Mesothelial cell of epicardium (in vitro differentiated cells): ENCODE measurements at places on chromosomes 6 and 20. TPM values are rescaled to one million over a fixed set of nuclear protein-coding genes. Genes with fewer than 3 reads are reported as not detected.
A peak's percentile ranks its signal among the peaks of the same experiment; 100 is the strongest.

RBPJL gene
- not detected in 3 replicates for total RNA-seq

MLIP gene
- 0.27 to 1.0 TPM (median 0.78 TPM) in 3 replicates for total RNA-seq

NKX2-4 gene
- total RNA-seq = not detected in 3 replicates

TTBK1 gene
- total RNA-seq = 0.29 to 0.34 TPM (median 0.29 TPM) in 3 replicates

APOM gene
- total RNA-seq = 2.4 to 3.4 TPM (median 3.1 TPM) in 3 replicates

LY6G6F gene
- not detected in 3 replicates for total RNA-seq

RSPH4A gene
- 0.78 to 1.2 TPM (median 0.89 TPM) in 3 replicates for total RNA-seq

DNA sequence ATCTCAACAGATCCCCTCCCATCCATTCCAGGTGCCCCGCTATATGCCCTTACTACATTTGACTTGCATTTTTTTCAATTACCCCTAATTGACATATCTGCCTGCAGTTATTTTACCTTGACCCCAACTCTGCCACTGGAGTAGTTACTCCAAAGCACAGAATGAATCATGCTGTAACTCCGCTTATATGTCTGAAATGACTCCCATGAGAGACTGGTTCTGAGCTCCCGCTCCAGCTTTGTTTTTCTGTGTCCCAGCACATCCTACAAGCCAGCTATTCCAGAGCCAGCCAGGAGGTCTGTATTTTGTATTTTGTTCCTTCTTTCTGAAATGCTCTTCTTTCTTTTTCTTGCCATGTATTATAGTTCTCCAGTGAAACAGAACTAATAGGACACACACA, 10.9 kb upstream of the NOX3 start:
- peaks cover 1% of the 10 kb centered on the region for H3K4me1 ChIP-seq
- peaks cover 1% of the 10 kb centered on the region for H3K27me3 ChIP-seq
- DNase-seq = no peak
- H3K4me3 ChIP-seq = no peak overlapping the region
- H3K36me3 ChIP-seq = no peaks in the 10 kb centered on the region
- H3K27ac ChIP-seq = no peak overlapping the region

- H3K4me3 ChIP-seq = no peak overlapping the region
- H3K27me3 ChIP-seq = no peaks in the 10 kb centered on the region
- H3K27ac ChIP-seq = no peak overlapping the region
- no peaks in the 10 kb centered on the region for H3K36me3 ChIP-seq
- DNase-seq = no peak
Measured at GRCh38 chr20:6708010-6708409, 59.5 kb upstream of the BMP2 start.

DNA sequence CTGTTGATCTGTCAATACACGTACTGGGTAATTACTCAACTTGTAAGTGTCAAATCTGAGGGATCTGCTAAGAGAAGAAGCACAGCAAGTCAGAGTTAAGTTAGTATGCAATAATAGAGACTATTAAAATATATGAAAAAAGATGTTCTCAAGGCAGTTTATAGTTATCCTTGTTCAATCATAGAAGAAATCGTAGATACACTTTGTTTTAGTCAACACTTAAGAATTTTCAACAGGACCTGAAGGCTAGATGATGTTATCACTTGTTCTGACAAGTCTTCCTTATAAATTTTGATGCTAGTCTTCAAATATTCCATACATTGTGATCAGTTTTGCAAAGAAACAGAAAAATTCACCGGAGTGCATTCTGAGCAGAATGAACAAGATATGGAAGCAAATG, 91.1 kb upstream of the KCNQ5 start:
- H3K27ac ChIP-seq = no peak overlapping the region
- H3K36me3 ChIP-seq = no peaks in the 10 kb centered on the region
- DNase-seq = no peak
- H3K27me3 ChIP-seq = peaks cover 2% of the 10 kb centered on the region
- H3K4me1 ChIP-seq = peaks cover 7% of the 10 kb centered on the region

DNA sequence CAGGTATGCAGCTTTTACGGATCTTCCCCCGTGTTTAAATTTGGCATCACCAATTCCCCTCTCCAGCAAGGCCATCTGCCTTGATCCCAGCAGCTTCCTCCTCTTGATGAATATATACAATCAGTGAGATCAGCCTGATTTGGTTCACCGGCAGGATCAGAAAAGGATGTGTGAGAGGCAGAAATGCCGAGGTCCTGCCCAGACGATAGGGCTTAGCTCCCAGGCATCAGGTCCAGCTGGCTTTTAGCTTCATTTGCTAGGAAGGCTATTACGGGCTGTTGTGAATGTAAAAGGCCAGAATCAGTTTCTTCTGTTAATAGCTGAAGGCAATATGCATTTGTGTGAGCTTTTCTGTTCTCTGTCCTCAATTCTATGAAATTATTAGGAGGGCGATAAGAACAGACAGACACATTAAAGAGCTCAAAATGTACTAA, 372.8 kb downstream of the BTBD9 start:
- DNase-seq = no peak
- H3K27ac ChIP-seq = no peak overlapping the region
- H3K4me1 ChIP-seq = peaks cover 46% of the 10 kb centered on the region
- no peak overlapping the region for H3K4me3 ChIP-seq

DNA sequence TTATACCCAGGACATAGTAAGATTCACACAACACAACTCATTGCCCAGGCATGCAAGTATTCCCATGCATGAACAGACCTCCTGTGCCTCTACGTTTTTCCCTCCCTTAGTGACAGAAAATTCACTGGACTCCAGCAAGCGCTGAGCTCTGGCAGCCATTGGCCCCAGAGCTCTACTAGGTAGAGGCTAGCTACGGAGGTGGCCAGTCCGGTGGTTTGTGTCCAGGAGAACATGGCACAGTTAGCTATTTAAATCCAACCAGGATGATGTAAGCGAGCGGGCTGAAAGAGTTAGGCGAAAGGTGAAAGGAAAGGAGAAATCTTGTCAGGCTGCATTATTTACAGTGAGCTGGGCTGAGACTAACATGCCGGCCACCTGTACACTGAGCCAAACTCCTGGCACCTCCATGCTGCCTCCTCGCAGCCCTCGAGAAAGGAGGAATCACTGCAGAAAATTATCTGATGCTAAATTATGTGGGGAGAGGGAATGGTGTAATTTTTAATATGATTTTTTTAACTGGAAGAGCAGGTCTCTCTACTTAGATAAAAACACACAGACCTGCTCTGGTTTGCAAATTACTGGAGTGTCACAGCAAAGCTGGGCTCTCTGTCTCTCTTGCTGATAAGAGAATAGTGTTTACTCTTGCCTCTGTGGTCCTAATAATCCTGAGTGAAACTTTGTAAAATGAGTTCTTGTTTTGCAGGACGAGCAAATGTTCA, 50.1 kb upstream of the ARMC2 start:
- H3K27me3 ChIP-seq = no peaks in the 10 kb centered on the region
- H3K36me3 ChIP-seq = no peaks in the 10 kb centered on the region
- H3K4me1 ChIP-seq = peaks cover 43% of the 10 kb centered on the region
- H3K27ac ChIP-seq = peak overlapping the region; percentile 77

- peaks cover 55% of the 10 kb centered on the region for H3K27me3 ChIP-seq
- H3K27ac ChIP-seq = no peak overlapping the region
- H3K4me3 ChIP-seq = no peak overlapping the region
- no peak for DNase-seq
- peaks cover 4% of the 10 kb centered on the region for H3K4me1 ChIP-seq
Measured at GRCh38 chr6:90654166-90654565, 67.3 kb upstream of the MAP3K7 start.

- DNase-seq = no peak
- H3K36me3 ChIP-seq = no peaks in the 10 kb centered on the region
- no peak overlapping the region for H3K4me3 ChIP-seq
- peaks cover 4% of the 10 kb centered on the region for H3K27me3 ChIP-seq
- H3K27ac ChIP-seq = no peak overlapping the region
- no peaks in the 10 kb centered on the region for H3K4me1 ChIP-seq
Measured at GRCh38 chr6:73455865-73456629, 4.0 kb upstream of the CGAS start.

GRCh38 chr20:25030007-25030648, 27.8 kb downstream of the ACSS1 start:
- peaks cover 22% of the 10 kb centered on the region for H3K27me3 ChIP-seq
- no peaks in the 10 kb centered on the region for H3K36me3 ChIP-seq
- no peak overlapping the region for H3K27ac ChIP-seq
- no peak for DNase-seq

- peaks cover 18% of the 10 kb centered on the region for H3K36me3 ChIP-seq
- H3K4me3 ChIP-seq = no peak overlapping the region
- no peak for DNase-seq
- no peak overlapping the region for H3K27ac ChIP-seq
- H3K27me3 ChIP-seq = no peaks in the 10 kb centered on the region
Measured at GRCh38 chr6:161064915-161065314, 73.3 kb downstream of the MAP3K4 start.

DNA sequence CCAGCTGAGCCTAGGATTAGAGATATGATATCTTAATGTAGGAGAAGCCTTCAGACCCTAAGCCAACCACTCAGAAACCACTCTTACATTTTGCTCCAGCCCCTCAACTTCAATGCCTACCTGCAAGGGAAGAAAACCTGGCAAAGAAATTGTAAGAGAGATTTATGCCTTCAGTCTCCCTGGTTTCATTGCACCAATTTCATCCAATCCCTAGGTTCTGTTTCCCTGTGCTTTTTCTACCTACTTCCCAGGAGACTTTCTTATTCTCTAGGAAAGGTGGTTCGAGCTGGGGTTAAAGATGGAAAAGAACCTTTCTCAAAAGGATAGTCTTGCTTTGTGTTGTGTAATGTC, 1.1 kb upstream of the TCF21 start:
- peaks cover 95% of the 10 kb centered on the region for H3K27me3 ChIP-seq
- no peak overlapping the region for H3K27ac ChIP-seq
- DNase-seq = no peak
- no peaks in the 10 kb centered on the region for H3K36me3 ChIP-seq
- no peak overlapping the region for H3K4me3 ChIP-seq
- H3K4me1 ChIP-seq = peaks cover 43% of the 10 kb centered on the region

DNA sequence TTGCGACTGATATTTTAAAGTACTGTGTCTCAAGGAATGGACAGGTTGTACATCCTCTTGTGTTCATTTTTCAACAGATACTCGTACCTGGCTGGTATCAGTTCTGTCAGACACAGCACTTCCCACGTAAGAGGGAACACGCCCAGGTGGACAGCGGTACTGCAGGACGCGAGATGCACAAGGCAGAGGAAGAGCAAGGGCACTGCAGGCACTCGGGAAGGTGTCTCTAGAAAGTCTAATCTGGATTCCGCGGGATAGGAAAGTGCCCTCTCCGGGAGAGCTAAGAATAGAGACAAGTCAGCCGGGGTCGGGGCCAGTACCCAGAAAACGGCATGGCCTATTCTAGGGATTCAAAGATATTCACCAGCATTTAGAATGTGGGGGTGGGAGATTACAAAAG, 94.2 kb upstream of the MBOAT1 start:
- no peak overlapping the region for H3K4me3 ChIP-seq
- no peak overlapping the region for H3K27ac ChIP-seq
- no peak for DNase-seq
- H3K36me3 ChIP-seq = no peaks in the 10 kb centered on the region

- H3K4me3 ChIP-seq = no peak overlapping the region
- no peak for DNase-seq
- no peak overlapping the region for H3K27ac ChIP-seq
- H3K27me3 ChIP-seq = no peaks in the 10 kb centered on the region
- H3K4me1 ChIP-seq = peaks cover 4% of the 10 kb centered on the region
Measured at GRCh38 chr20:23135449-23136420, 49.6 kb upstream of the CD93 start.

DNA sequence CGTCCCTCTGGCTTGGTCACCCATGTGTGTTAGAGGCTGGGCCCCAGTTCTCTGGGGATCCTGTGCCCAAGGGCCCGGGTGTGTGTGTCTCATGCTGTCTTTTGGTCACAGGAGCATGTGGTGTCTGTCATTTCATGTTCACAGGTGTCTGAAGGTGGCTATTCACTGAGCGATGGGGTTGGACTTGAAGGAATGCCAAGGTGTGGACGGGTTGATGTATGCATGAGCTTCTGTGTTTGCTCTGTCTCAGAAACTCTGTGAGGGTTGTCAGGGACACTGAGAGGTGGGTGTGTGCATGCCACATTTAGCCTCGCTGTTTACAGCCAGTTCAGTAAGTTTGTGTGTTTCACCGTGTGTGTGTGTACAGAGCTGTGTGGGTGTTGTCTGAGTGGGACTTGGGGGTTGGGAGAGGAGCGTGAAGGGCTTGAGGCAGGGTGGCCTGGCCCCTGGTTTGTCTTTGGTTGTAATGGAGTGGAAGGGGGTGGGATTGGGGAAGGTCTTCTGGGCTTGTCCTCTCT, 1.2 kb downstream of the DDR1 start:
- H3K27me3 ChIP-seq = no peaks in the 10 kb centered on the region
- peak; percentile 42 for DNase-seq
- H3K36me3 ChIP-seq = peaks cover 11% of the 10 kb centered on the region
- H3K27ac ChIP-seq = peak overlapping the region; percentile 99

DNA sequence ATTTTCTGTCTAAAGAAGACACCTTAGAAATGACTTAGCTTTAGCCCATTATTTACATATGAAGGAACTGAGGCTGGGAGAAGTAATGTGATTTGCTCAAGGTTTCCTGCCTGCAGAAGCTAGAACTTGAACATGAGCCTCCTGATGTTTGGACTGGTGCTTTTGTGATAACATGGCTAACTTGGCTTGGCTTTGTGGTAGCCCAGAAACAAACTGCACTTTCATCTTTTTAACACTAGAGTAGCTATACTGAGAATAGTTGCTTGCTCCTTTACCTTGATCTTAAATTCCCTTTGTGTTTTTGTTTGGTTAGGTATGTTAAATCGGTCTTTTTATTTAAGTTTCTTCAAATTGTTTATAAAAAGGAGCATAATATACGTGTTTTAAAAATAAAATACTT, 163.5 kb upstream of the MANEA start:
- H3K27me3 ChIP-seq = no peaks in the 10 kb centered on the region
- no peaks in the 10 kb centered on the region for H3K4me1 ChIP-seq
- no peak overlapping the region for H3K4me3 ChIP-seq
- H3K36me3 ChIP-seq = no peaks in the 10 kb centered on the region

- H3K4me1 ChIP-seq = no peaks in the 10 kb centered on the region
- no peak for DNase-seq
Measured at GRCh38 chr20:45329497-45330319, 18.5 kb downstream of the SDC4 start.

DNA sequence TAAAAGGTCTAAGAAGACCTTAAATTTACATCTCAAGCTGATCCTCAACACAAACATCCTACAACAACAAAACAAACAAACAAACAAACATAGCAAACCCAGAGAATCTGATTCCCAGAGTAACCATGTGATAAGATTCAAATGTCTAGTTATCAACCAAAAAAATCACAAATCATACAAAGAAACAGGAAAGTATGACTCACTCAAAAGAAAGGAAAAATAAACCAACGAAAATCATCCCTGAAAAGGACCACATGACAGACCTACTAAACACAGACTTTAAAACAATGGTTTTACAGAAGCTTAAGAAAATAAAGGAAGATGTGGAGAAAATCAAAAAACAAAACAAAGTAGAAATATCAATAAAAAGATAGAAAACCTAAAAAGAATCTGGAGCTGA, 18.1 kb downstream of the VNN1 start:
- H3K4me1 ChIP-seq = no peaks in the 10 kb centered on the region
- no peak overlapping the region for H3K27ac ChIP-seq
- no peak for DNase-seq
- H3K4me3 ChIP-seq = no peak overlapping the region
- H3K27me3 ChIP-seq = no peaks in the 10 kb centered on the region
